CD4-positive, alpha-beta T cell treated with Interleukin-6 at 100 ng/mL for 8 hours (primary cell): ENCODE measurements at places on chromosomes 2 and 18.
A peak's percentile ranks its signal among the peaks of the same experiment; 100 is the strongest.

DNA sequence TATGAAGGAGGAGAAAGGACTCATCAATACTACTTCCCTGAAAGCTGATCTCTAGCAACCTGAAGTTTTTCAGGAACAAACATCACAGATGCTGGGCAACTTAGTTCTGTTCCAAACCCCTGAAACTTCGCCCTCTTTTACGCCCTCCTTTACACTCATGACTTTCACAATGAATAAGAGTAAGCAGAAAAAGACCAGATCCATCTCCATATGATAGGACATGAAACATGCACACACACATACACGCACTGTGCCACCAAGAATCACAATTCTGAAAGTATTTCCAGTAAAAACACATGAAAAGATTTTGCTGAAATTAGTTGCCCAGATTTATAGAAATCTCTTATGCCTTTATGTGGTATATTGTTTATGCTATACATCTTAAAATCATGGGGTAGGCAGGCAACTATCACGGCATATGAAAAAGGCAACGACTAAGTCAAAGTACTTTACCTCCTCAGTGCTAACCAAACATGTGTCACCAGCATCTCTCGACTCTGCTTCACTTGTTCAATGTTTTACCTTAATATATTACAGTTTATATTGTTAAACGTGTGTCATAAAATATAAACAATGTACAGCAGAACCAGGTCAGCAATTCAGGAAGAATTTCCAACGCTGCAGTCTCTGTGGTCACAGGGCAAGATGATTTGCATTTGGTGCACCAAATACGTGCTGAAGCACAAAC lies 47.8 kb downstream of the NHEJ1 start:
- no peak for DNase-seq

- DNase-seq, result no peak
These were observed 90.4 kb downstream of the SPTBN1 start for GRCh38 chr2:54546518-54546917.

DNA sequence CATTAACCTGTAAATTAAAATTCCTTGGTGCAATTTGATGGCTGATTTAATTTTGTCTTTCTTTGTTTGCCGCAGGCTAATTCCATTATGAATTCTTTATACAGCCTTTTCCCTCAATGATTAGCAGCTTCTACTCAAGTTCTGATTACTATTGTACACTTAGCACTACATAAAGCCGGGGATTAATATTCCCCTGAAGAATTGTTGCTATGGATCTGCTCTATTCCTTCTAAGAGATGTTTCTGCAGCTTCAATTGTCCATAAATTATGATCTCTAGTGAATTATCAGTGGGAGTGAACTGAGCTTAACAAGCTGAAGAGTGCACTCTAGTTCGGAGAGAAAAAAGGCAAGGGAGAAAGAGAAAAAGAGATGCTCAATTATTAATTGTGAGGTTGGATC lies 433.7 kb upstream of the SPRED2 start:
- no peak for DNase-seq

DNA sequence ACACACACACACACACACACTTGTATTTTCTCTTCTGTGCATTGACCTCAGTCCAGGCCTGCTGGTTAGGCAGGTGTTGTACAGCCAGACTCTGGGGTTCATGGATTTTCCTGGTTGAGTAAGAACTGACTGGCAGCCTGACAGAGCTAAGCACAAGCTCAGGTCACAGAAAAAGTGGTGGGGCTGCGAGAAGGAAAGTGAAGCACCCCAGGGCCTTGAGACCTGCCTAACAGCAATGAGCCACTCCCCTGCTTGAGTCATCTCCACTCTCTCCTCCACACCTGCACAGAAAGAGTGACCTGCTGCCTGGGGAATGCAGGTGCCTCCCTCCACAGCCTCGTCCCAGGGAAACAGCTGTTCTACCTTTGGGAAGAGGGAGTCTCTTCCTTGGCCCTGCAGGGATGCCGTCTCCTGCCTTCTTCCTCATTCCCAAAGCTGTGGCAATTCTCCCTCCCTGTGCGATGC lies 91.4 kb upstream of the LGALSL start:
- DNase-seq, result no peak

GRCh38 chr2:72803151-72803550 lies 22.7 kb downstream of the EXOC6B start:
- DNase-seq, result no peak

DNA sequence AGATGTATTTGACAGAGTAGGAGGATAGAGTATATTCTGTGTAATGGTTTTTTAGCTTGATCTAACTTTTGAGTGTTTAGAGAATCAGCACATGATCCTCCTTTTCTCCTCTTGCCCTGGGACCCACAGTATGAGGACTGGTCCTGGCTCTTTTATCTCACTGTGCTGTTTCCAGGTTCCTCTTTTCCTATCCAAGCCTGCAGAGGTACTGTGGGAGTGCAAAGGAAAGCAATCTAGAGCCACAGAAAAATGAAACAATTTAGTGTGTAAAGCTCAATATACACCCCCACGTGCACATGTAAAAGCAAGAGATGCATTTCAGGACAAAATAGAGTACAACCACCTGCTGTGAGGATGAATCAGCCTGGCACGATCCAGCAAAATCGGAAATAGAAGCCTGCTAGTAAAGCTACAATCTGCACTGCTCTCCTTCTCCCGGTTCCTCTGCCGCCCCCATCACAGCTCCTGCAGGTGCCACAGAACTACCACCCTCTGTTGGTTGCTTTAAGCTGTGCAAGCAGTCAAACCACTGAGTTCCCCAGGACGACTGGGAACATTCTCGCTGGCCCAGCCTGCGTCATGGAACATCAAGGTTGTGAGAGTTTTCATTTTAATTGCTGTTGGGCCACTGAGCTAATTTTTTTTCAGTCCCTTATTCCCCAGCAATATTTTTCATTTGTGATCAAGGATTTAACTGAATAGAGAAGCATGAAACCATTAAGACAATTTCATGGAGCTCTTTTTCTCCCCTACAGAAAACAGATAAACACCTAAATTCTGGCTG lies 47.8 kb upstream of the MAPRE3 start:
- DNase-seq, result peak; percentile 12

- no peak for DNase-seq
These were observed 15.9 kb upstream of the SLC20A1 start for GRCh38 chr2:112629823-112630222.

GRCh38 chr2:71702971-71703898 lies 249.9 kb downstream of the DYSF start:
- DNase-seq, result no peak

- DNase-seq, result no peak
These were observed 83.7 kb upstream of the ZNF516 start for GRCh38 chr18:76578571-76579300.

DNA sequence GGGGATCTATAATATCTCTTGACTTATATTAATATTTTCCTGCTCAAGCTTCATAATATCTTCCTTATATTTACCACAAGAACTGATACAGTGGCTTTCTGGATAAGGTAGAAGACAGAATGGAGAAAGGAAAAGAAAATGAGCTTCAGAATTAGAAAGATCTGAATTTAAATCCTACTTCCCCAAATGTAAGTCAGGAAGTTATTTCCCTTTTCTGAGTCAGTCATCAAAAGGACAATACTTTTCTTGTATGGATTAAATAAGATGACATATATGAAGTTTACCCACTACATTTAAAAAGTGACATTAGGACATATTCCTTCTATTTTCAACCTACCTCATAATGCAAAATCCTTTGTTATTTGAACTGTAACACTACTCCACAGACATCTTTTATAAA lies 19.0 kb downstream of the KRCC1 start:
- DNase-seq, result no peak

- DNase-seq, result no peak
These were observed 44.7 kb downstream of the PDK1 start for GRCh38 chr2:172600557-172601008.

GRCh38 chr2:221999717-222000116 lies 299.1 kb downstream of the PAX3 start:
- DNase-seq, result no peak

DNA sequence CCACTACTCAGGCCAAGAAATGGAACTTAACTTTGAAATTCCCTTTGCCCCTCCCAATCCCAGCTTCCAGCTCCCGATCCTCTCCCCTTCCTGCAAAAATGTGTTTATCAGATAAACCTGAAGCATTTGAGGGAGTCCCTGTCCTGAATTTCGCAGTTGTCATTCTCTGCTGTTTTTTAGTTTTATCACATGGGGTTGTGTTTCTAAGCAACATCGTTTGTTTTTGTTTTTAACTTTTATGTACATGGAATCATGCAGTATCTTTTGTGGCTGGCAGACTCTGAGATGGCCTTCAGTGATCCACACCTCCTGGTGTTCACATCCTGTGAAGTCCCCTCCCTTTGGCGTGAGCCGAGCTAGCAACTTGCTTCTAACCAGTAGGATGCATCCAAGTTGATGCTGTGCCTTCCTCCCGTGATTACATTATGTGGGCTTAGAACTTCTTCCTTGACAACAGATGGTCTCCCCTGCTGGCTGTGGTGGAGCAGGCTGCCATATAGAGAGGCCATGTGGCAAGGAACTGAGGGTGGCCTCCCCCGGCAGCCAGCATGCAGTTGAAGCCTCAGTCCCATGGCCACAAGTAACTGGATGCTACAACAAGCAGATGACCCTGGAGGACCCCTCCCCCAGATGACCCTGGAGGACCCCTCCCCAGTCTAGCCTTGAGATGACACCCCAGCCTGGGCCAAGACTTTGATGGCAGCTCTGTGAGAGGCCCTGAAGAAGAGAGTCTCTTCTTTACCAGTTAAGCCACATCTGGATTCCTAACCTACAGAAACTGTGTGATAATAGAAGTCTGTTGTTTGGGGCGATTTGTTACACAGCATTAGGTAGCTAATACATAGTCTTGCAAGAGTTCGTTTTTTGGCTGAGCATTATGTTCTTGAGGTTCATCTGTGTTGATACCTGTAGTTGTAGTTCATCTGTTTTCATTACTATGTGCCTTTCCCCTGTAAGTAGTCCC lies 27.7 kb downstream of the SH3BP4 start:
- DNase-seq, result no peak

DNA sequence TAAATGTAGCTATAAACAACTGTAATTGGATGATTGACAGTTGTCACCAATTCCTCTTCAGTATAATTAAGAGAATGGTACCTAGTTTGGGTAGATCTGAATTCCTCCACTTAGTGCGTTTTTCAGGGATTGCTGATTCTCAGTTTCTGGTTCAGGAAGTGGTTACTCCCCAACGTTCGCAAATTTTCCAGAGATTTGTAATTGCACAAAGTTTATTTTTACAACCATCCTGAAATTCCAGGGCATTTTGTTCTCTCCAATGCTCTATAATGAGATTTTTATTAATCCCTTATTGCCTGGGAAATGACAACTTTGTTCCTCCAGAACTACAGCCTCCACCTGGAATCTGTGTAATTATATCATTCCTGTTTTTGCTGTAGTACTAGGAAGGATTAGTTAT lies 710.6 kb upstream of the ZEB2 start:
- DNase-seq, result no peak

DNA sequence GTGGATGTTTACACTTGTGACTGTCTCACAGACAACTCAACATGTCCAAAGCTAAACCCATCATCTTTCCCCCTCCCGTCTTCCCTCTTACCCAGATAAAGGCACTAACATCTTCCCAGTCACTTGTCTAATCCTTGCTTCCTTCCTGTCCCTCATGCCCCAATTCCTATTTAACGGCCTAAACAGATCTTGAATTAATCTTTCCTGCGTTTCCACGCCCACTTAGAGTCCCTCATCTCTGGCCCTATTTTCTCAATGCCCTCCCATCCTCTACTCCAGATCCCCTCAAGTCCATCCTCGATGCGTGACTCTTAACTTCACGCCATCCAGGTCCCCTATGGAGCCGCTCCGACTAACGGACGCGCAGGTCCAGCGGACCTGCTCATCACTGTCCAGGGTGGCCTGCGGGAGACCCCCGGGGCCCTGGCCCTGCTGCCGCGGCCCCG lies 682 bp upstream of the SCLY start:
- DNase-seq, result no peak

DNA sequence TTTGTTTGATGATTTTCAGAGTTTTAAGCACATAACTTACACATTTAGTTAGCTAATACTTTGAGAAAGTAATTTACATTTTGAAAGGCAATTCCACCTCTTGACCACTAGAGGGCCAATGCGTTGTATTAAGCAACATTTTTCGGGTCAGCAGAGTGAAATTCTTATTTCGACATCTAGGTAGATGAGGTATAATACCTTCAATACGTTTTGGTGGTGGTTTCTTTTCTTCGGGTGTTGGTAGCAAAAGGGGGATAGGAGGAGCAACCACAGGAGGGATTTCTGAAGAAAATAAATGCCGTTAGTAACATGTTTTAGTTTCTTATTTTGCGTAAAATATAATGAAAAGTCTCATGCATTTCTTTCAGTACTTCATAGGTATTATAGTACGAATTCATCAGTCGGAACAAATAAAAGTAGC lies 106.3 kb downstream of the TTN start:
- DNase-seq, result no peak

- no peak for DNase-seq
These were observed 15.6 kb downstream of the COLEC12 start for GRCh38 chr18:484749-485464.

DNA sequence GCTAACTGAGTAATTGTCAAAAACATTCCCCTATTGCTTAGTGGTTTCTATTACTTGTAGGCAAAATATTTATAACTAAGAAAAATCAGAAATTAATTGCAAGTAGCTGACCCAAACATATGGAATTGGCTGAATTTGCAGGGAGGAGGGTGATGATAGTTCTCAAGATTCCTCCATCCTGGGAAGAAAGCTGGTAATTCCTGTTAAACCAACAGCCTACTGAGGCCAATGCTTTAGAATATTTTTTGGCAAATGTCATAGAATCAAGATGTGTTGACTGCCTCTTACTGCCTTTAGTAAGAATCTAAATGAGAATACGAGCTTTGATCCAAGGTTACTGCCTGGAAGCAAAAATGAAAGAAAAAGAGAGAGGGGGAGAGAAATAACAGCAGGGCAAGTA lies 120.0 kb downstream of the COL6A3 start:
- no peak for DNase-seq

DNA sequence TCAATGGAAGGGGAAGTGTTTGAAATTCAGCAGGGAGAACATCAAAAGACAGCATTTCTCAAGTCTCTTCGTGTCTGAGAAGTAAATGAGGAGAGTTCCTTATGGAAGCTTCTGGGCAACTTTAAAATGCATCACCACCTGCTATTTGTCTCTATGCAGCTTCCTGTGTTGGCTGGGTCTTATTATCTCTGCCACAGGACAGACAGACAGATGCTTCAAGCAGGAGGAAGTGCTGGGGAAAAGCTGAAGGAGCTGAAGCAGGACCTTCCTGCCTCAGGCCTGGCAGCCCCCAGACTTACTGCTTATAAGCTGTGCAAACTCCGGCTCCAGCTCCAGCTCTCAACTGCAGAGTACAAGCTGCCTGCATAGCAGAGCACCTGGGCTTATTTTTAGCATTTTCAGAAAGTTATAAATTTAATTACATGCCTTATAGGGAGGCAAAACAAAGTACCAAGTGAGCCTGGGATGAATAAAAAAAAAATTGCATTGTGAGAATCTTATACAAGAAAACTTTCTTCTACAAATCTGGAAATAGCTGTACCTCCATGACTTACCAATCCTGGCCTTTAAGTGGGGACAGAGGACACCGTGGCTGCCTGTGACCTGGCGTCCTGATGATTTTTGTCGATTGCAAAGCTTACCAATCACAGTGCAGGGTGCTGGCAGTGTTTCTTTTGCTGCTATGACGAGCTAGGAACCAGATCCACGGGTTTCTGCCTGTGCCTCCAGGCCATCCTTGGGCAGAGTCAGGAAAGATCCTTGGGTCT lies 206.3 kb downstream of the SEPTIN10 start:
- no peak for DNase-seq
